NCI-H2081 (cell line): ENCODE measurements at places on chromosomes 7 and 10.

GRCh38 chr7:35735396-35735795 lies 40.5 kb upstream of the HERPUD2 start:
- no peak for DNase-seq

GRCh38 chr7:108452707-108453106 lies 3.5 kb downstream of the NRCAM start:
- peak; percentile 15 for DNase-seq

- DNase-seq = no peak
Measured at GRCh38 chr7:119515214-119515613, 757.8 kb upstream of the KCND2 start.

DNA sequence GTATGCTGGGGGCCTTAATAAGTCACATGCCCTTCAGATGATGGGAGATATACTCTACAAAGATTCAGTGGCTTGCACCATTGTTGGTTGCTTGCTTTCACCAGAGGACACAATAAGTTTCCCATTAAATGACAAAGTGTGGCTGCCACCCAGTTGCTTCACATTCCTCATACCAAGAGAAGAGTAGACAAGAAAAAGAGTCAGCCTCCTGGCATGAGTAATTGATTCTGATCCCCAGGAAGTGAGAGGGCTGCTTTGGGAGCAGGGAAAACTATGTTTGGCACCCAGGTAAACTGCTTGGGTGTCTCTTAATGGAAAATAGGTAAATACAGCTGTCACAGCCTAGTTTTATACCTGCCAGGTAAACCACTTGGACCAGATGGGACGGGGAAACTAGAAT lies 66.7 kb upstream of the IL6 start:
- no peak for DNase-seq

GRCh38 chr10:95384011-95384704 lies 93.4 kb upstream of the PDLIM1 start:
- DNase-seq = no peak

DNA sequence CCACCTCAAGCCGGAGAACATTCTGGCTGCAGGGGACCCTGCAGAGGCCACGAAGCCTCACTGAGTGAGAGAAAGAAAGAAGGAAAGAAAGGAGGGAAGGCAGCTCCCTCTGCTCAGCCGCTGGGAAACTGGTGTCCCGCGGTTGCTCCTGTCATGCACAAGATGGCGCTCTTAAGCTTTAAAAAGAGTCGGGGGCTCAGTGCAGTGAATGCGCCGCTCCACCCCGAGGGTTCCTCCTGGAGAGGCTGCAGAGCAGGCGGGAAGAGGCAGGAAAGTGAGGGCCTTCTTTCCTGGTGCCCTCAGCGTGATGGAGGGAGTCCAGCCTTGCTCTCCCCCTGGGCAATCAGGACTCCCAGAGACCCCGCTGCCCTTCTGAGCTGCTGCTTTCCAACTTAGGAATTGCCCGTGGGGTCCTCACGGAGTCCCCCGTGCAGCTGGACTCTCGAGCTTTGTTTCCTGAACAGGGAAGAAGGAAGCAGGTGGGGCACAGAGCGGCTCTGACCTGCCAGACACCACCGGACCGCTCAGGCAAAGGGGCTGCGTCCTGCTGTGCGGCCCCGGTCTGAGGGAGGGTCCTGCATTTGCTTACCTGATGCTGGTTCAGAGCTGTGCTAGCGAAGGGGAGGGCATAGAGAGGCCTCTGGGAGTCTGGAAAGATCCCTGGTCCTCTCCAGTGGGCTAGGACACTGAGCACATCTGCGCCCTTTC lies 141.9 kb upstream of the MKI67 start:
- no peak for DNase-seq

DNA sequence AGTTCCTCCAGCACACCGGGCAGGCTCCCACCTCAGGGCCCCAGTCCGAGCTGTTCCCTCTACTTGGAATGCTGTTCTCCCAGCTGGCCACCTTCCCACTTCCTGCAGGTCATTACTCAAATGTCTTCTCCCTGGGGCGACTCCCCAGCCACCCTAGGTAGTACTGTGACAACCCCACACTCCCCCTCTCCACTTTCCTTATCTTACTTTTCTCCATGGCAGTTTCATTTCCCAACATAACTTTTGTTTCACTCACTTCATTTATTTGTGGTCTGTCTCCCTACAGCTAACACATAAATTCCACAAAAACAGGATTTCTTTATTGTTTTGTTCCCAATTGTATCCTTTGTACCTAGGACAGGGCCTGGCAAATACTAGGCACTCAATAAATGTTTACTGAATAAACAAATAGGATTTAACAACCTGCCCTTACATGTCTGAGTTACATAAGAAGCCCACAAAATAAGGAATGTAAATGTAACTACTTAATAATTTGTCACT lies 76.5 kb downstream of the JAZF1 start:
- DNase-seq = no peak

DNA sequence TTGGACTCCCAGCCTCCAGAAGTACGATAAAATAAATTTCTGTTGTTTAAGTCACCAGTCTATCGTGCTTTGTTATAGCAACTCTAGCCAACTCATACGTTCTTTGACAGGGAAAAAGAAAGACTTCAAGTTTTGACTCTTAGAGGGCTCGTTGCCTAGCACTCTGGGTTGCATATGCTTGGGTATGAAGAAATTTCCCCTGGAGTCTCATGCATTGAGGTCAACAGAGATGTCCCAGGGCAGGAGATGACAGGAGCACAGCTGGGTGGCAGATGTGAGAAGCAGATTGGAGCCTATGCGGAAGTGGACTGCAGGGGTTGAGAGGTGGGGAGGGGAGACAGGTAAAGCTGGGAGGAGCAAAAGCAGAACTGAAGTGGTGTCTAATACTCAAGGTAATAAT lies 63.3 kb upstream of the JAZF1 start:
- no peak for DNase-seq

DNA sequence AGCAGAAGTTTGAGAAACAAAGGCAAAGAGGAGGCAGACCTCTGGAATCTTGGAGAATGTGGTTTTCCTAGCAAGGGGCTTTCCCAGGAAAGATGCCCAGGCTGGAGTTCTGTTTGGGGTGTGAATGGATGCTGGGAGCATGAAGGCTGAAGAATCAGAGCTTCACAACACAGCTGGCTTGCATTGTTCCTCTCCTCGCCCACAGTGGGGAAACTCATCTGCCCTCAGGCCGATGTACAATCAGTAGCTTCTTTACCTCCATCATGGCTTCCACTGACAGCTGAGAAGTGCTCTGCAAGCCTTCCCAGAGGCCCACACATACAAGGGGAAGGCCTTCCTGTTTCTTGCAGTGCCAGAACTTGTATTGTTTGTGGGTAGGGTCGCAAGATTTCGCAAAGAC lies 90.8 kb upstream of the HECTD2 start:
- DNase-seq = no peak

- DNase-seq = no peak
Measured at GRCh38 chr10:110591760-110592159, 24.3 kb downstream of the SMC3 start.

DNA sequence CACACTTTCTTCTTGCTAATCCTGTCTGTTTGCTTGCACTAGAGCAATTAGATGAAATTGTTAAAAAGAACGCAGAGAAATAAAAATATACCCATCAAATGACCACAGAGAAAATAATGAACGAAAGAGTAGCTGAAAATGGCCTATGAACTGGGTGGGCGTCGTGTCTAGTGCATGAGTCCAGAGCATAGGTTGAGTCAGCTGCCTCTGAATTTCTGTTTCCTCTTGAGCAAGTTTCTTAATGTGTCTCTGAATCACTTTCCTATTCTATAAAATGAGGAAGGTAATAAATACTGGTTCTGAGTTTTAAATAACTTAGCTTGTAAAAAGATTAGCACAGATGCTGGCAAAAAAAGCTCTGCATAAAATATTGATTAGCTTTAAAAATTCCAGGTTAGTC lies 75.0 kb downstream of the POM121L12 start:
- no peak for DNase-seq

GRCh38 chr7:11448323-11448722 lies 383.7 kb downstream of the THSD7A start:
- DNase-seq = no peak

DNA sequence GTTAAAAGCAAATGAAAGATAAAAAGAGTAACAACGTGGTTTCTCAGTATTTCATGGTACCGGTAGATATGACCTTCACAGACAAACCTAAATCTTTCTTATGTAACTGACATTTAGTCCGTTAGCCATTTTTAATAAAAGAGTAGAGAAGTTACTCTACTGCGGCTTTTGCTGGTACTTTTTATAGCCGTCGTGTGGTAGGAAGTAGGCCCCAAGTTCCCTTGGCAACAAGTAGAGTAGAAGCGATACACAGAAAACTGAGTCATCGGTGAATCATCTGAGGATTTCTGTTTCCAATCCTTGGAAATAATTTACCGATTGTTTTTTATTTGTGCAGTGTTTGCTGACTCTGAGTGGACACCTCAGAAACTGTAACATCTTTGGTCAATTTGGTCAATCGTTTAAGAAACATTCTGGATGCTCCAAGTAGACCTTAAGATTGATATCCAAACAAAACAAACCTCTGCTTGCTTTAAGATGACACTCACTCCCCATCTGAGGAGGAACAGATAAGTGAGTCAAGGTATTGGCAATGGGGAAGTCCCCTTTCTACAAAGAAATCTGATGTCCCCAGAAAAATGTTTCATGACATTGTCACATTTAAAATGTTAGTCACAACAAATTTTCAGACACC lies 63.9 kb upstream of the AHR start:
- DNase-seq = no peak

GRCh38 chr10:102410429-102411073 lies 8.0 kb downstream of the PSD start:
- DNase-seq = no peak

GRCh38 chr7:32887395-32887794 lies 4.2 kb downstream of the KBTBD2 start:
- peak; percentile 35 for DNase-seq

GRCh38 chr10:80453056-80453841 lies 861 bp upstream of the TSPAN14 start:
- DNase-seq = no peak

- DNase-seq = no peak
Measured at GRCh38 chr10:121664671-121665070, 66.4 kb upstream of the FGFR2 start.

DNA sequence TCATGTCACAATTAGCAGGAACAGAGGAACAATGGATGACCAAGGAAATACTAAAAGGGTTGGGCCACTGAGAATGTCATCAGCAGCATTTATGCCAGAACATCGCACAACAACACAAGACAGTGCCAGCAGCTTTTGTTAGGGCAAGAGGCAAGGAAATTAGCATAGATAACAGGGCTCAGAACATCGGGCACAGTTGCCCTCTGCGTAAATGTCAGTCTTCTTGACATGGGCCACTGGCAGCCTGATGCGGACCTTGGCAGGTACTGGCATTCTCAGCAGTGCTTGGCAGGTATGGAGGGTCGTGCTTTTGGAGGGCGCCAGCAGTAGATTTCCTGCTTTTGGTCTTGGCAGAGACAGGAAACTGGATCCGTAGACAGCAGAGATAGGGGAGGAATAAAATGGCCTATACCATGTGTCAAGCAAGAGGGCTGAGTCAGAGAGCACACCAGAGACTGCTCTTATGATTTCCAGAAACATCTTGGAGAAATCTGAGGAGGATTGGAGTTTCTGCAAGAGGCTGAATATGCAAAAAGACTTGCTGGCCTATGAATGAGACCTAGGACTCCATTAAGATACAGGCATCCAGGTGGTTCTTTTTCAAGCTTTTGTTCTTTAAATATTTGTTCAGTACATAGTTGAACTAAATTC lies 371.5 kb upstream of the MTPN start:
- no peak for DNase-seq

GRCh38 chr10:62625484-62625883 lies 179.0 kb upstream of the ADO start:
- peak; percentile 34 for DNase-seq

DNA sequence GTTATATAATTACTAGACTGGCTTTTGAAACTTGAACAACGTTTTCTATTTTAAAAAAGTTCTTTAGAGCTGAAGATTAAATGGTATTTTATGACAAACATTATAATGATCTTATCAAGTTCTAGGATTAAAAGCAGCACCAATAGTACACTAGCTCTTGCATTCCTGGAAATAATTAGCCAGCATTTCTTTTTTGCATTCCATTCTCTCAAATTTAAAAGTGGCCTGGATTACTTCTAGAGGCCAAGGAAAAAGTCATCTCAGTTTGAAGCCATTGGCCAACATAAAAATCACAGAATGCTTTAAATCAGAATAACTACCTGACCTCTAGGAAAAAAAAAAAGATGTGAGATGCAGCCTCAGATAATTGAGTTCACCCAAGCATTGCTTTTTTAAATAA lies 1326.4 kb upstream of the SORCS1 start:
- no peak for DNase-seq

DNA sequence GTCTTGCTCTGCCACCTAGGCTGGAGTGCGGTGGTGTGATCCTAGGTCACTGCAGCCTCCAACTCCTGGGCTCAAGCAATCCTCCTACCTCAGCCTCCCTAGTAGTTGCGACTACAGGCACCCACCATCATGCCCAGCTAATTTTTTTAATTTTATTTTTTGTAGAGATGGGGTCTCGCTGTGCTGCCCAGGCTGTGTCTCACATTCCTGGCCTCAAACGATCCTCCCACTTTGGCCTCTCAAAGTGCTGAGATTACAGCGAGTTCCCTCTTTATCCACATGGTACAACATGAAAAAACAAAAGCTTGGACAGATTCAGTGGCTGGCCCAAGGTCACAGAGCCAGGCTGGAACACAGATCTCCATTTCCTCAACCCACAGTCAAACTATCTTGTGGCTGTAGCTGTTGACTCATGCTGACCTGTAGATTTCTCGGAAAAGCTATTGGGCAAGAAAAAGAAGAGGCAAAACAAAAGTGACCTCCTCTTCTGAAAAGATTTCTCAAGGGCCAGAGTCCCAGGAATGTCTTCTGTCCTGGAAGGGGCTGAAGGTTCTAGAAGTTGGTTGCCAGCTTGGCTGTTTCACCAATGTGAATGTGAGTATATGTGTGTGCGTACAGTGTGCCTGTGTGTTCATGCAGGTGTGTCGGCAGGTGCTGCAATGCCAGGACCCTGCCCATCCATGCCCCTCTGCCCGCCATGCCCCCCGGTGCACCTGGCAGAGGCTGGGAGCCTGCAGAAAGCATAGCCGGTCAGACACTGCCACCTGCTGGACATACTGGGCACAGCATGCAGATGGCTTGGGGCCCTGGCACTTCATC lies 28.4 kb downstream of the TMEM130 start:
- DNase-seq = peak; percentile 59

GRCh38 chr10:12181065-12181775 lies 14.5 kb downstream of the NUDT5 start:
- DNase-seq = no peak

GRCh38 chr7:127541548-127541947 lies 43.8 kb downstream of the GCC1 start:
- no peak for DNase-seq
